ENCODE measurements at places on chromosomes 3 and 15.
A peak's percentile ranks its signal among the peaks of the same experiment; 100 is the strongest.

DNA sequence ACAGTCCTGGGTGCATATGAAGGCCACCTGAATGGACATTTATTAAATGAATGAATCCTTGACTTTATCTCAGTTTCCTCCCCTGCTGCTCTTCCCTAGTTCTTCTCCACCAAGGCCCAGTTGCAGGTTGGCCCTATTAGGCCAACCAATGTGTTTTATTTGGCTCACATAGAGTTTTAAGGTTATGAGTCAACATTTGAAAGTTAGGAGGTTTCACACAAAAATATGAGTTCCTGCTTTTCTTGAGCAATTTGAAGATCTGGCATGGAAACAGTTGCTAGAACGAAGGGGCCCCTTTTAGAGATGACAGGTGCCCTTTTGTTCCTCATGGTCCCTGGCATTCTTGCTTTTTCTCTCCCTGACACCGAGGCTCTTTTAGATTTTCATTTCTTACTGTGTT, 83.0 kb upstream of the PDZRN3 start:
- peak; percentile 24 for DNase-seq

GRCh38 chr3:14536055-14536815, 3.9 kb downstream of the GRIP2 start:
- no peak for DNase-seq

- DNase-seq, result no peak
Measured at GRCh38 chr3:31412832-31413231, 119.9 kb upstream of the STT3B start.

- DNase-seq, result no peak
Measured at GRCh38 chr3:42022355-42022754, 60.5 kb upstream of the ULK4 start.

- DNase-seq, result no peak
Measured at GRCh38 chr3:127763337-127763736, 59.0 kb downstream of the MGLL start.

- peak; percentile 93 for DNase-seq
Measured at GRCh38 chr15:25790000-25790660, 73.0 kb downstream of the ATP10A start.

GRCh38 chr3:59873576-59874230, 823.9 kb upstream of the CFAP20DC start:
- DNase-seq, result no peak

GRCh38 chr3:55724821-55725220, 237.7 kb upstream of the WNT5A start:
- no peak for DNase-seq

DNA sequence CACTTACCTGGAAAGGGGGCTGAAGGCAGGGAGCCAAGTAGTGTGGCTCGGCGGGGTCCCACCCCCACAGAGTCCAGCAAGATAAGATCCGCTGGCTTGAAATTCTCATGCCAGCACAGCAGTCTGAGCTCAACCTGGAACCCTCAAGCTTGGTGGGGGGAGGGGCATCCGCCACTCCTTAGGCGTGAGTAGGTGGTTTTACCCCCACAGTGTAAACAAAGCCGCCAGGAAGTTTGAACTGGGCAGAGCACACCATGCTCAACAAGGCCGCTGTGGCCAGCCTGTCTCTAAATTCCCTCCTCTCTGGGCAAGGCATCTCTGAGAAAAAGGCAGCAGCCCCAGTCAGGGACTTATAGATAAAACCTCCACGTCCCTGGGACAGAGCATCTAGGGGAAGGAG, 156.3 kb downstream of the KBTBD8 start:
- no peak for DNase-seq

GRCh38 chr3:56929809-56930615, 128.3 kb upstream of the ARHGEF3 start:
- no peak for DNase-seq

- DNase-seq, result no peak
Measured at GRCh38 chr3:183013856-183014255, 33.5 kb upstream of the DCUN1D1 start.

GRCh38 chr3:54270816-54271526, 148.6 kb downstream of the CACNA2D3 start:
- no peak for DNase-seq

DNA sequence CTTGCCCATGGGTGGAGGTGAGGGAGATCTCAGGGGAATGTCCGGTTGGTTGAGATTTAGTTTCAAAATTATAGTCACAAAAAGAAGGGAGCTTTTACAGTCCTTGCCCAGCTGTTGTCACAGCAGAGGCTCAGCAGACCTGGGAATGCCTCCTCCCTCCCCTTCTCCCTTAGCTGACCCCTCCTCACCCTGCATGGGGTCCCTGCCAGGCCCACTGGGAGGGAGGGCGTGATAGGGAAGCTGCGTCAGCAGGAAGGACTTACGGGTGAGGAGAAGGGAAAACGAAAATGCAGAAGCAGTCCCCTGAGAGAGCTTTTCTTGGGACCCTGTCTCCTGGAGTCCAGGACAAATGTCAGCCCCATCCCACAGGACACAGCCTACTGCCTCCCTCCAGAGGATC, 18.9 kb downstream of the SCN5A start:
- no peak for DNase-seq

DNA sequence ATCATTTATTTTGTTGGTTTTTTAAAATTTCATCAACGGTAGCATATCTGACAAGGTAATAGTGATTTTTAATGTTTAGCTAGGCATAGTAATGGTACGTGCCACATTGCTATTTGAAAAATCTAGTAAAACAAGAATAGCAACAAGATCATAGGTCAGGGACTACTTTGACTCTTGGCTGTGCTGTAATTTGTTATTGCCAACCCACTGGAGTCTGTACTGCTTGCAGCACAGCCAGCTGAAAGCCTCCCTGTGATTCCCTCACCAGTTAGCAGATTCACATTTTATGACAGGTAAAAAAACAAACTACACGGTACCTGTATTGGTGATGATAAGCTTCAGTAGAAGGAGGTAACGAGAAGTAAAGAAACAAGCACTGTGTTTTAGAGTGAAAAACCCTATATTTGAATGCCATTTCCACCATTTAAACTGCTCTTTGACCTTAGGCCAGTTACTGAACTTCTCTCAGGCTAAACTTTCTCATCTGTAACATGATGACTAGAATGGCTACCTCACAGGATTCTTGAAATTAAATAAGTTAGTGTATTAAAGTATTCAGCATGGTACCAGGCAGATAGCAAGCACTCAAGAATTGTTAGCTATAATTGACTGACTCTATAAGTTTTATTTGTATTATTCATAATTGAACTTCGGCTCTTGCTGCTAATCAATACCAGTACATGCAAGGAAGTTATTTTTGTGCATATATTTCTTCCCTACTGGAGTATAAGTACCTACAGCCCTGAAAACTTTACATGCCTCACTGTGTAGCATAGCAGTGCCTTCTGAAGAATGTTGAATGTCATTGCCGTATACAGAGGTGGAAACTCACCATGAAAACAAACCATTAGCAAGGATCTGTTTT, 16.1 kb downstream of the FILIP1L start:
- no peak for DNase-seq

- no peak for DNase-seq
Measured at GRCh38 chr3:140527156-140527555, 150.7 kb upstream of the TRIM42 start.

- DNase-seq, result no peak
Measured at GRCh38 chr3:106376016-106376570, 507.3 kb upstream of the CBLB start.

- peak; percentile 54 for DNase-seq
Measured at GRCh38 chr3:196735751-196736150, 3.9 kb upstream of the PAK2 start.

DNA sequence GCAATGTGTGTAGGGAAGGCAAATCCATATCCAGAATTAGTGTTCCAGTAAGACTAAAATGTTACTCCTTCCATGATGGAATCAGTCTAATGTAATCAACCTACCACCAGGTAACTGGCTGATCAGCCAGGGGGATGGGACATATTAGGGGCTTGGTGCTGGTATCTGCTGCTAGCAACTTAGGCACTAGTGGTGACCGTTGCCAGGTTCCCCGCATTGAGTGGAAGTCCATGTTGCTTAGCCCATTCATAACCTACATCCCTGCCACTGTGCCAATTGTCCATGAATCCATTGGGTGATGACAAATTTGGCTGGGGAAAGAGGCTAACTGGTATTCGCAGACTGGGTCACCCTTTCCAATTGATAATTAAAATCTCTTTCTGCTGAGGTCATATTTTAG, 212.2 kb upstream of the ROBO1 start:
- DNase-seq, result no peak

- DNase-seq, result no peak
Measured at GRCh38 chr3:43327582-43327979, 41.2 kb downstream of the SNRK start.
